ENCODE measurements at places on chromosomes 12 and 14. TPM values are rescaled to one million over a fixed set of nuclear protein-coding genes. Genes with fewer than 3 reads are reported as not detected.

Gene NRDE2
- total RNA-seq: 20.8 TPM

Gene KLHL33
- 0.08 TPM for total RNA-seq

Gene GUCY2C
- 0.36 TPM for total RNA-seq

Gene SIX4
- 6.3 TPM for total RNA-seq

Gene MGP
- total RNA-seq: 0.26 TPM

Gene FAR2
- total RNA-seq: 104 TPM

Gene ARMH4
- 10.5 TPM for total RNA-seq

Gene ADAMTS20
- total RNA-seq: 0.15 TPM

Gene EIF5
- total RNA-seq: 228 TPM

Gene ZNF268
- 35.8 TPM for total RNA-seq

Gene NPAS3
- 1.6 TPM for total RNA-seq

Gene DDX55
- 16.8 TPM for total RNA-seq

Gene PRPH
- not detected for total RNA-seq

Gene C12orf50
- not detected for total RNA-seq

Gene KLRF1
- not detected for total RNA-seq

Gene HCAR1
- total RNA-seq: 0.13 TPM

Gene DAO
- 0.41 TPM for total RNA-seq

Gene PROX2
- total RNA-seq: 0.08 TPM

Gene RTN1
- total RNA-seq: 2.1 TPM
